Effector memory CD8-positive, alpha-beta T cell (primary cell): ENCODE measurements at places on chromosomes 5 and 9.

DNA sequence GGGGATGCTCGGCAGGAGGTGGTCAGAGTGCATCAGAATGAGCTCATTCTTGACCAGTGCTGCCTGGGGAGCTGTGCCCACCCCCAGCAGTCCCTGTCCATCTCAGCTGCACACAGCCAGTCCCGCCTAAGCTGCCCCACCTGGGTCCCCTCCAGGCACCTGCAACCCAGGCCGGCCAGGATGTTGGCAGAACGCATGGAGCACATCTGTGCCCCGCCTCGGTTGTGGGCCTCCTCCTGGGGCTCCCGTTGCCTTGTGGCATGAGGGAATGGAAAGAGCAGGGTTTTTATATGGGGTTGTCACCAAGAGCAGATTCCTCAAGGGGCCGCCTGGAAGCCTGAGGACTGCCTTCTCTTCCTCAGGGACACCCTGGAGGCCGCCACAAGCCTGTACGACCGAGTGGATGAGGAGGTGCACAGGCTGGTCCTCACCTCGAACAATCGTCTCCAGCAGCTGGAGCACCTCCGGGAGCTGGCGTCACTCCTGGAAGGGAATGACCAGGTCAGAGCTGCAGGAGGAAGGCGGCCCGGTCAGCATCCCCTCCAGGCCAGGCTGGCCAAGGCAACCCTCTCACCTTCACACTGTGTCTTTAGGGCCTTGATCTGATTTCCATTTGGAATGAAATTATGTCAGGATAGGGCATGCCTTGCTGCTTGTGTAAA is 34.8 kb upstream of the LRRC14B start:
- no peak for DNase-seq

- no peak for DNase-seq
Observed at GRCh38 chr5:78983601-78984438, 1.3 kb downstream of the ARSB start.

- no peak for DNase-seq
Observed at GRCh38 chr5:123387313-123387712, 35.9 kb downstream of the CEP120 start.

GRCh38 chr5:174306345-174307030 is 261.0 kb downstream of the NSG2 start:
- no peak for DNase-seq

GRCh38 chr5:158406884-158407823 is 548.2 kb upstream of the CLINT1 start:
- no peak for DNase-seq

DNA sequence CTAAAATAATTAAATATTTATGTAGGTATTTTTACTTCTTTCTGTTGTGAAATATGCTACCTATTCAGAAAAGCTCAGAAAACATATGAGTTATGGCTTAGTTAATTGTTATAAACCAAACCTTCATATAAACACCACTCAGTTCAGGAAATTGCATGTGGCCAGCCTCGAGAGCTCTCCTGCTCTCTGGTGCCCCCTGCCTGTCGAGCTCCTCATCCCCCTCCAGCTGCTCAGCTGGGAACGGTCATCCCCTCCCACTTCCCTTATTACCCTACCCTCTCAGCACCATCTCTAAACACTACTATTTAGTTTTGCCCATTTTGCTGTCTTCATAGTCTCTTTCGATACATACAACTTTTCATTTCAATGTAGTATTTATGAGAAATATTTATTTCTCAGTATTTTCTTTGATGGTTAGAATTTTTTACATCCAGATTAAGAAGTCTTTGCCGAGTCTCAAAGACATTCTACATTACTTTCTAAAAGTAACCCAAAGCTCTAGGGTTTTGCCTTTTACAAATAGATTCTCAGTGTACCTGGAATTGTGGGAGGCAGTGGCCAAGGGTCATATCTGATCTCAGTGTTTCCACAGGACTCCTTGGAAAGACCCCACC is 51.2 kb upstream of the SEMA4D start:
- peak; percentile 84 for DNase-seq

- no peak for DNase-seq
Observed at GRCh38 chr9:126235336-126236243, 91.0 kb upstream of the MVB12B start.

- DNase-seq: no peak
Observed at GRCh38 chr5:81435023-81435422, 41.1 kb upstream of the ACOT12 start.

GRCh38 chr5:125575171-125575890 is 828.9 kb upstream of the ZNF608 start:
- no peak for DNase-seq

GRCh38 chr9:124220946-124221451 is 36.8 kb upstream of the NEK6 start:
- no peak for DNase-seq

DNA sequence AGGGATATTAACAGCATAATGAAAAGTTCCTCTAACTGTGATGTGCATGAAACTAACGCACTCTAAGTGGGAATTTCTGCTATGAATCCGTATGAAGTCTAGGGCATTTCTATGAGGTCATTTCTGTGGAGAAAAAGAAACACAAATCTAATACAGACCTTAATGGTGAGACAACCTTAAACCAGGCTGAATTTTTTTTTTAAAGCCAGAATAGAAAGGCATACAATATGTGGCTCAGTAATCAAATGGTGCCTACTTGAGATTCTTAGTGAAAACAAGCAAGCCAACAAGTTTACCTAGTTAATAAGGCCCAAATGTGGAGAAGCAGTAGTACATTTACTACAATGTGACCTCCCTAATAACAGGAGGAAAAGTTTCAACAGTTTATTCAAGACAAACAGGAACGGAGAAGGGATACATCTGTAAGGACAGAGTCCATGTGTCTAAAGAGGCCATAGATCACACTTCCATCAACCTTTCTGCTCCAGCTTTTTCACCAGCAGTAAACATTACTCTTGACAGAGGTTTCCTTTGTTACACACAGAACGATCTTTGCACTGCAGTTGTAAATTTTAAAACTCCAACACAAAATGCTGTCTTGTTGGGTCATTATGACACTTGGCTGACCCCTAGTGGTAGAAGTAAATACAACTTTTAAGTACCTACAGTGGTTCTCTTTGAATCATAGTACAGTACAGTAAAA is 26.2 kb downstream of the CARNMT1 start:
- DNase-seq: peak; percentile 23

- no peak for DNase-seq
Observed at GRCh38 chr5:34686762-34687268, 30.7 kb downstream of the RAI14 start.

GRCh38 chr5:150513375-150514309 is 5.7 kb downstream of the NDST1 start:
- no peak for DNase-seq

DNA sequence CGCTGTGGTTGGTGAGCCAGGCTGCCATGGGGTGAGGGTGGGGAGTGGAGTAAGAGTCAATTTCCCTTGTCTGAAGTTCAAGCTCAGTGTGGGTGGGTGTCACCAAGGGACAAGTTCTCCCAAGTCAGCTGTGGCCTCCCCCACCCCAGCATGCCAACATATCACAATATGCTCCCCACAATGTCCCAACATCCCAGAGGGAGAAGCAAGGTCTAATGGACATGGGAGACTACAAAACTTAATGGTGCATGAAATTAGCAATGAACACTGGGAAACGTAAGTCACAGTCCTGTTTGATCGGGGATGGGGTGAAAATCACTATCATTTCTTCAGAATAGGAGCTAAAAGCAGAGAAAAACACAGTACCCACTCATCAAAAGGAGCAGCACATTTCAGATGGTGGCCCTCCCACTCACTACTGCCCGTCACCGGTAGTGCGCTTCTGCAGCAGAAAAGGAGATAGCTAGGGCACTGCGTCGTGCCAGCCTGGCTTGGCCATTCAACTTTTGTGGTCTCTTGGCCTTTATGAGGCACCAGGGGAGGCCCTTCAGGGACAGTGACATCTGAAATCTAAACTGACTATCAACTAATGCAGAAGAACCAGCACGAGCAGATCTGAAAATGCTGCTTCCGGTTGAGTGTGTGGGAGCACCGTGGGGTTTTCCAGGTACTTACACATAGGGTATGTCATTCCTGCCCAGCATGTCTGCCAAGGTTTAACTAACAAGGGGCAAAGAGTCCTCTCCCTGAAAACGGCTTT is 20.5 kb upstream of the NDFIP1 start:
- no peak for DNase-seq

- DNase-seq: no peak
Observed at GRCh38 chr9:80948876-80949275, 740.5 kb downstream of the TLE1 start.

DNA sequence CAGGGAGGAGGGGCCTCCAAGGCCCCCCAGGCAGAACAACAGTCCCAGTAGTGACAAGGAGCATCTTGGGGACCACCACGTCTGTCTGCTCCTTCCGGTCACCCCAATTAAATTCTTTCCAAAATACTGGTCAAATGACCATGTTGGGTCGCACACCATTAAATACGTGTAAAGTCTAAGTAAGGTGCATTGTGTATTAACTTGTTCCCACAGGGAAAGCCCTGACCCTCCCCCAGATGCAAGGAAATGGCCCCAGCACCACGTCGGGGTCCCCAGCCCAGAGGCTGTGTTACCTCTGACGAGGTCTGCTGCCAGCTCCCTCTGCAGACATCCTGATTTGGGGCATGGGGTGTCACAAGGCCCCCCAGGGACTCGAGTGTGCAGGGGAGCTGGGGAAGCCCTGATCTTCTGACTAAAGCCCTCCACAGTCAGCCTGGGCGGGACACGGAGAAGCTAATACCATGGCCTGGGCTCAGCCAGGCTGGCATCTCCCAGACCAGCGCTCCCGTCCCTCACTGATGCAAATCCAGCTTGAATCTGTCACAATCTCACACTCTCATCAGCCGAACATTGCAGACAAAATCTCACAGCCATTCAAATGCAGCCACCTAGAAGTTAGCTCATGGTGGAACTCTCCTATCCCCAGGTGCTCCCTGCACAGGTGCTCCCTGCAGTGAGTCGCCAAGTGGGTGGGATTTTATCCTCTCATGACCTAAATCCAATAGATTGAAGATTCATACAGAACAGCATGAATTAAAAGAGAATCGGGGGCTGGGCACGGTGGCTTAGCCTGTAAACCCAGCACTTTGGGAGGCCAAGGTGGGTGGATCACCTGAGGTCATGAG is 13.6 kb downstream of the TERT start:
- DNase-seq: no peak

- DNase-seq: no peak
Observed at GRCh38 chr5:97531549-97531948, 348.5 kb upstream of the RIOK2 start.

- no peak for DNase-seq
Observed at GRCh38 chr5:36870399-36871040, 6.0 kb upstream of the NIPBL start.

DNA sequence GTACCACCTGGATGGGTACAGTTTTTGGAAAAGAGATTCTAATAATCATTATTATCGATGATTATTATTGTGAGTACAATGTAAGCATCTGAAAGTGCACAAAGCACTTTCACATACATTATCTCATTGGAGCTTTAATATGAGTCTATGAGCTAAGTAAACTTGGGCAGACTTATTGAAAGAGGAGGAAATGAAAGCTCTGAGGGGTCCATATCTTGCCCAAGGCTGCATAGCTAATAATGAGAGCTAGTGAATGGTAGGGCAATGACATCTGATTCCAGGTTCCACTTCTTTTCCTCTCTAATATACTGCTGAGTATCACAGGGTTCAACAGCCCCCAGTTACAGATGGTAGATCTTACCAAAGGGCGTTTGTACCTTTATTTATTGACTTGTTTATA is 26.1 kb downstream of the TIMD4 start:
- no peak for DNase-seq

DNA sequence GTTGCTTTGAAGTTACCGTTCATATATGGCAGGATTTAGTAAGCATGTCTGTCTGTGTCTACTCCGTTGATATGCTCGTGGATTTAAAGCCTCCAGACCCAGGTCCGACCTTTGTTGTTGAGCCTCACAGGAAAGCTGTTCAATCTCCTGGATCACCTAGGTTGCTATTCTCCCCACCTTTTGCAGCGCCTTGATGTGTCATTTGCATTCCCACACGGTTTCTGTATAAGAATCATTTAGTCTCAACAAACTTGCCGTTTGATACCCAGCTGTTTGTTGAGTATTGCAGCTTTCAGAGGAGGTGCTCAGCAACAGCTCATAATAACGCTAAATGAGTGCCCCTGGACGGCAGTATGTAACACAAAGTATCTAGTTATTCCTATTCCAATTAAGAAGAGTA is 1.2 kb upstream of the ADGRV1 start:
- no peak for DNase-seq

DNA sequence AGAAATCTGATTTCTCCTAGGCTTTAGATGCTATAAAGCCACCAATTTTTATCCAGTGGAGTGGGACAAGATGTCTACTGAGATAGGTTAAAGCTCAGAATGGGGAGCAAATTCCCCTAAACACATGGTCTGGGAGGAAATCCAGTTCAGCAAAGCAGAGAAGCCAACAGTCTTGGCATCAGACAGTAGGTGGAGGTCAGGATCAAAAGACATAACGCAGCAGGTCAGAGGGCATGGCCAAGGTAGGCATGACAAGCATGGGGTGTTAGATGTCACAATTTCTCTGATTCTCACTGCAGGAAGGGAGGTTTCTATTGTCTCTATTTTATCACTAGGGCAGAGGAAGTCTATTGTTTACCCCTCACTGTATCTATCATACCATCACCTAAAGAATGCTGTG is 288.2 kb downstream of the ACTL7B start:
- DNase-seq: no peak

- no peak for DNase-seq
Observed at GRCh38 chr5:180235846-180236245, 26.8 kb upstream of the RASGEF1C start.

DNA sequence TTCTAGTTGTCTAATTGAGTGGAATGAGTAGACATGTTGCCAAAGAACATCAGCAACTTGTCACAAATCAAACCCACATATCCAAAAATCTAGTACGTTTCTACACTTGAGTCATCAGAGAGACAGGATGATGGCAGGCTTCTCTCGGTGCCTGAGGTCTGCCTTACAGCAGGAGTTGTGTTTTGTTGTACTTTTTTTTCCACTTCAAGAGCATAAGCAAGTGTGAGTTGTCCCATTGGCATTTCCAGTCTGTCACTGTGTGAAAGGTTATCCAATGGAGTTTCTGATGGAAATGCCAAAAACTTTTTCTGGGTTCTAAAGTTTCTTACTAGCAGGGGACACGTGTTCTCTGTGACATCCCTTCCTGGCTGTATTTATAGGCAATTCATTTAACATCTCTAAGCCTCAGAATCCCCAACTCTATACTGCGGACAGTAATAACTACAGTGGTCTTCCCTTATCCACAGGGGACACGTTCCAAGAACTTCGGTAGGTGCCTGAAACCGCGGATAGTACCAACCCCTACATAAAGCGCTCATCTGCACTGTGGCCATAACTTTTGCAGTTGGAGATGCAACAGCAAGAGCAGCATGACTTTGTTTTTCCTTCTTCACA is 246.5 kb downstream of the SYK start:
- DNase-seq: no peak

DNA sequence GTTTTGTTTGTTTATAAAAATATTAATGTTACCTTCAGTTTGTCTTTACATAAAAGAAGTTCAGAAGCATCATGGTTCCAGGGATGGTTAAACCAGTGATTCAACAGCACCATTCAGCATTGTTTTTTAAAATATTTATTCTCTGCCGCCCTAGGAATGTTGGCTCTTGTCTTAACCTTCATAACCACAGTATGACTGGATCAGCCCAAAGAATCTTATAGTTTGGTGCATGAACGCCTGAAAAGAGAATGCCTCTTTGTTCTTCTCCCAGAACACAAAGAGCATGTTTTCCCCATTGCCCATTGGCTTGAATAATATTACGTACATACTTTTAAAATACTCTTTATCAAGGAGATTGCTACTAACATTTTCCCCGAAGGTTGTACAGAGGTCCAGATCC is 413.4 kb downstream of the ANXA1 start:
- DNase-seq: no peak
